ENCODE measurements at places on chromosomes 1 and 21. TPM values are rescaled to one million over a fixed set of nuclear protein-coding genes. Genes with fewer than 3 reads are reported as not detected.

GRCh38 chr1:2603521-2604155 is 17.1 kb downstream of the PRXL2B start:
- DNase-seq: no peak

The NTRK1 gene
- 0.57 TPM for total RNA-seq

DNA sequence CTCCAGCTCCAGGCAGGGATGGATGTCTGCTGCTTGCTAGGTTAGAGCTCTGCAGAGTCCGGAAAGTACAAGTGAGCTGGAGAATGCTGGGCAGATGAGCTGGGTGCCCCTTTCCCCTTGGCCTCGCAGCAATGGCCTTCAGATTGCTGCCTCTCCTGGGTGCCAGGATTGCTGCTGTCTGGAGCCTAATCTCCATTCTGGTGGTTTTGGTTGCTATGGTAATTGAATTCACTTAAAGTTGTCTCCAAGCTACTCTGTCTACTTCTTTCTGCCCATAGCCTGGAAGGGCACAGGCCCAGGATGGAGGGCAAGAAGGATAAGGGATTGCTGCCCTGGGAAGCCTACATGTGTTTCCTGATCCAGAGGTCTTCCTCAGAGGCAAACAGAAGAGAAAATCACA is 14.6 kb upstream of the KCND3 start:
- no peak for DNase-seq

The UBL4B gene
- total RNA-seq: not detected

GRCh38 chr1:115063228-115063901 is 25.9 kb downstream of the TSPAN2 start:
- DNase-seq: no peak

The SELL gene
- total RNA-seq: not detected

The TP73 gene
- total RNA-seq: not detected

The PLA2G2F gene
- total RNA-seq: 0.35 TPM

DNA sequence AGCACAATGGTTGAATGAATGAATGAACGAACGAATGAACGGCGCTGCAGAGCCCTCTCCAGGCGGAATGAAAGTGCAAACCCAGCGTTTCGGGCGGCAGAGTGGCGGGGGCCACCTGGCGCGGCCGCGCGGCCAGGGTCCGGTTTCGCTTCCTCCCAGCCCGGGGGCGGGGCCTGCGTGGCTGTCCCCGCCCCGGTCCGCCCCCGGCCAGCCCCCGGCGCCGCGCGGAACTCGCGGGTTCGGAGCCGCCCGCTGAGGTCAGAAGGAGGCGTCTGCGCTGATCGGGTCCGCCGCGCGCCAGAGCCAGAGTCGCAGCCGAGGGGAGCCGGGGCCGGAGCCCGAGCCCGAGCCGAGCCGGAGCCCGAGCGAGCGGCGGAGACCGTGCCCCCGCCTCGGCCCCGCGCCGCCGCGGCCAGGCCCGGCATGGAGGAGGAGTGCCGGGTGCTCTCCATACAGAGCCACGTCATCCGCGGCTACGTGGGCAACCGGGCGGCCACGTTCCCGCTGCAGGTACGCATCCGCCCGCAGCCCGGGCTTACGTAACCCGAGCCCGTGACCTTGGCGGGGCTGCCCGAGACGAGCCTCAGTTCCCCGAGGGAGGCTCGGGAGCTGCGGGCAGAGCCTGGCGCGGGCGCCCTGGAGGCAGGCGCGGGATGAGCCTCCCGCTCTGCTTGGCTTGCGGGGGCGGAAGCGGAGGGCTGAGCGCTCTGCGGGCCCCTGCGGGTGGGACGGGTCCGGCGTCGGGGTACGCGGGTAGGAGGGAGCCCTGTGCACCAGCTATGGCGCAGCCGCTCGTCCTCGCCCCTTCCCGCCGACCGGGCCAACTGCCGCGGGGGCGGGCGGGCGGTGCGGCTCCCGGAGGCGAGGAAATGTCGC is at the start of gene PDXK:
Gene PDXK, plus strand, starts transcription at position 258 of the 876 bp plus-strand sequence. Its CDS starts 166 bp downstream, at position 424.
- peak; percentile 94 for DNase-seq

GRCh38 chr1:184945029-184945428 is 29.3 kb downstream of the NIBAN1 start:
- no peak for DNase-seq

DNA sequence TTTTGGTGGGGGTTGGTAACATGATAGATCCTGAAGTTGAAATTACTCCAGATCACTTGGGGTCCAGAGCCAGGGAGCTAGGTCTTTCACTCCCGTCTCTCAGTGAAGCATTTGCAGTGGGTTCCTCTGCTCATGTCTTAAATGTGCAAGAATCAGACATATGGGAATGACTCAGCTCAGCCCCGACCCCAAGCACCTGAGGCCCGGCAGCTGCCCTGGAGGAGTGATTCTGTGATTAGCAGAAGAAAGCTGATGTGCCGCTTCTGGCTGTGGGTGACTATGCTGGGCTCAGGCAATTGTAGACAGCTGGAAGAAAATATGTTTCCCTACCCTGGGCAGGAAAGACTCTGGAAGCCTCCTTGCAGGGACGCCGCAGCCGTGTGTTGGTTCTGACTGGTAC is 601.7 kb downstream of the NPHP4 start:
- no peak for DNase-seq

DNA sequence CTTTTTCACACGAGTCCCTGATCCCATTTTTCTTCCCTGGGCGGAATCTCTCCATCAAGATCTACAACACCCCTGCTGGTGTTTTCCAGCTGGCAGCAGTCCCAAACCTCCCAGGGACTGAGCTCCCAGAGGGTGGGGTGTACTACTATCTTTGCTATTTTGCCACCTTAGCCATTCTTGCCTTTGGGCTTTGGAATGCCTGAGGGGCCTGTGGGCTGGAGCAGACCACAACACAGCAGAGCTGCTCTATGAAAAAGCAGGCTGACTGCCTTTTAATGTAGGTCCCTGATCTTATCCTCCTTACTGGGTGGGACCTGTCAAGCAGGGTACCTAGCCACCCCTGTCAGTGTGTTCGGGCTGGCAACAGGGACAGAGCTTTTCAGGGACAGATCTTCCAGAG is 91.9 kb downstream of the KCNT2 start:
- no peak for DNase-seq

GRCh38 chr21:35801391-35801790 is 258.9 kb downstream of the SETD4 start:
- no peak for DNase-seq

The IL12RB2 gene
- total RNA-seq: 2.7 TPM

Data from Peyer's patch (tissue), 4 donors.